ENCODE measurements at places on chromosomes 12 and 14.

DNA sequence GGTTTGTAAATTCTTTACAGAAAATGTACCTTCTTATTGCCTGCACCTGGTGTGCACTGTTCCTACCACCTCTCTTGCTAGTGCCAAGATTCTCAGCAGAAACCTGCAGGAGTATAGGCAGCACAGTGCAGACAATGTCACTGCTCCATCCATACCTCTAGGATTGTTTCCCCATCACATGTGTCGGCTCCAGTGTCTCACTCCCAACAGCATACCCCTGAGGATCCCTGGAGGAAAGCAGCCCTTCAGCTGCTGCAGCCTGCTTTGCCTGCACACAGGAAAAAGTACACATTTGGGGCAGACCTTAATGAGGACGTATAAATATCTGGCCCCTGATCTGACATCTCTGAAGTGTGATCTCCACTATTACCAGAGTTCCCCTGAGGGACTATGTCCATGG lies 235.5 kb downstream of the MDGA2 start:
- DNase-seq = no peak

GRCh38 chr12:130186651-130187268 lies 24.5 kb downstream of the FZD10 start:
- no peak for DNase-seq

GRCh38 chr12:75699728-75700496 lies 188.5 kb upstream of the KRR1 start:
- DNase-seq = no peak

DNA sequence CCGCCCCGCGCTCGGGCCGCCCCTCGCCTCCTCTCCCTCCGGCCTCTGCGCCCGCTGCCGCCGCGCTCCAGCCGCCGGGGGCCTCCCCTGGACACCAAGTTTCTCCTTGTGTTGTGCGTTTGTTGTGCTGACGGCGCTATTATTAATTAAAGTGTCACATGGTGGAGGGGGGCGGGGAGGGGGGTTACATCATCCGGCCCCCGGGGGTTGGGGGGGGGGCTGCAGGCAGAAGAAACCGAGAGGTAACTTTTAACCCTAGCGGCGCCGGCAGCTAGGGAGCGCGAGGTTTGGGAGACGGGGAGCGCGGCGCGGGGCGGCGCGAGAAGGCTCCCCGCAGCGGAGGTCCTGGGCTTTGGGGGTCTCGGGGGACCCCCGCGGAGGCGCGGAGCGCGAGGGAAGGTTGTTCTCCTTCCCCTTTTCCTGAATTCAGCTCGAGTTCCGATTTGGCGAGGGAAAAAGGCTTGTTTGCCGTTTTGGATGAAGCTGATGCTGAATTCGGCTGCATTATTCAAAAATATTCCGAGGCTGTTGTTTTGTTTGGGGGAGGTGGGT lies at the start of gene HRK:
HRK (minus strand) TSS at position 117 of the 552 bp plus-strand sequence. CDS start 134 bp downstream, outside the sequence.
- DNase-seq = peak; percentile 44

DNA sequence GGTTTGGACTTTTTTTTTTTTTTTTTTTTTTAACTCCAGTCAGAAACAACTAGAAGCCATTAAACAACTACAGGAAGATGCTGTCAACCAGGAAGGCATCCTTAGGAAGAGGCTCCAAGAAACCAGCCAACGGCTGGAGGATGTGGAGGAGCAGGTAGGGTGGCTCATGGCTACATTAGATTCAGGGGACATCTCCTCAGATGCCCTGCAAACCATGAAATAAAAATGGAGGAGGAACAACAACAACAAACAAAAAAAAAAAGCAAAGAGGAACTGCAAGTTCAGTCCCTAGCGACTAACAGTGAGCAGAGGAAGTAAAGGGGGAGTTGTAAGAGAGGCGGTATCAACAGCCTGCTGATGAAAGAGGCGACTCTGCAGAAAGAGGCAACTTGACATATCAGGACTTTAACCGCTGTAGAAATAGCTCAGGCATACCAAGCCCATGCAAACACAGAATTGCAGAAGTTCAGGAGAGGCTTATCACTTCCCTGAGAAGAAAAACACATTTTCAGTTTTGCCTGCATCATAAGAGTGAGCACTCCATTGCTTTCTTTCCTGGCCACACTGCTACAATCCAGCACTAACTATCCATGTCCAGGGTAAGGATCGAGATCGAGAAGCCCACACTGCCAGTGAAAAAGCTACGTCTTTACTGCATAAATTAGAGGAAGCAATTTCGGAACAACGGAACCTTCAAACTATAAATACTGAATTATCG lies 103.5 kb upstream of the BCAT1 start:
- DNase-seq = peak; percentile 12

DNA sequence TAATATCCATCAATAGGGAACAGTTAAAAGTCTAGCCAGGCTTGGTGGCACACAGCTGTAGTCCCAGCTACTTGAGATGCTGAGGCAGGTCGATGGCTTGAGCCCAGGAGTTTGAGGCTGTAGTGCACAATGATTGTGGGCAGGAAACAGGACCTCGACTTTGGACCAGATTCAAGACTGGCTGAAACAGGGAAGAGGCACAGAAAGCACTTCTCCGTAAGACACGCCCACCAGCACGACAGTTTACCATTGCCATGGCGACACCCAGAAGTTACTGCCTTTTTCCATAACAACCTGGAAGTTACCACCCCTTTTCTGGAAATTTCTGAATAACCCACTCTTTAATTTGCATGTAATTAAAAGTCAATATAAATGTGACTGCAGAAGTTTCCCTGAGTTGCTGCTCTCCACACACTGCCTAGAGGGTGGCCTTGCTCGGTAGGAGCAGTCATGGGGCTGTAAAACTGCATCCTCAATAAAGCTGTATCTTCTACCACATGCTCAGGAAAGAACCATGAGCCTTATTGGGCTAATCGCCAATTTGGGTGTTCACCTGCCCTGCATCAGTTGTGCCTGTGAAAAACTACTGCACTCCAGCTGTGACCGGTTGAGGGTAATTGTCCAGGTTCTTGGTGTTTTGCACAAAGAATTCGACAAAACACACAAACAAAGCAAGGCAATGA lies 4.6 kb upstream of the LRRC23 start:
- no peak for DNase-seq

GRCh38 chr12:111635524-111635923 lies 36.4 kb upstream of the ATXN2 start:
- DNase-seq = no peak

- DNase-seq = no peak
Observed at GRCh38 chr12:131499160-131499863, 211.6 kb upstream of the SFSWAP start.

GRCh38 chr14:24813819-24814259 lies 179.8 kb upstream of the GZMB start:
- DNase-seq = no peak

GRCh38 chr14:65704850-65705249 lies 292.3 kb downstream of the FUT8 start:
- DNase-seq = no peak

All from K562 (cell line).